NCI-H1417 treated with DMSO at 0.1 percent for 48 hours (cell line): ENCODE measurements at places on chromosomes 2 and 18.

- no peak for DNase-seq
These were observed 92.8 kb downstream of the RTN4 start for GRCh38 chr2:54957321-54957999.

DNA sequence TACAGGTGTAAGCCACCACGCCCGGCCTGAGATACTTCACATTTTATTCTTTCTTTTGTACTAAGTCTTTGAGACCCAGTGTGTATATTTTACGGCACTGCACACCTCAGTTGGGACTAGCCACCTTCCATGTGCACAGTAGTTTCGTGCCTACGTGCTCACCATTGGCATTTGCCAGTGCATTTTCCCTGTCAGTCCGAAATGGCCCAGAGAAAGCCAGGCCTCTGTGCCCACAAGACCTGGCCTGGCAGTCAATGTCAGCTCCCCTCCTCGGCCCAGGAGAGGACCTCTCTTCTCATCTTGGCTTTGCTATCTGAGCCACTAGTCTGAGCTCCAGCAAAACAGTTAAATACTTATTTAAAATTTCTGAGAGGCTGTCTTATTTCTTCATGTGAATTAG, 147.8 kb upstream of the KLHL29 start:
- no peak for DNase-seq

DNA sequence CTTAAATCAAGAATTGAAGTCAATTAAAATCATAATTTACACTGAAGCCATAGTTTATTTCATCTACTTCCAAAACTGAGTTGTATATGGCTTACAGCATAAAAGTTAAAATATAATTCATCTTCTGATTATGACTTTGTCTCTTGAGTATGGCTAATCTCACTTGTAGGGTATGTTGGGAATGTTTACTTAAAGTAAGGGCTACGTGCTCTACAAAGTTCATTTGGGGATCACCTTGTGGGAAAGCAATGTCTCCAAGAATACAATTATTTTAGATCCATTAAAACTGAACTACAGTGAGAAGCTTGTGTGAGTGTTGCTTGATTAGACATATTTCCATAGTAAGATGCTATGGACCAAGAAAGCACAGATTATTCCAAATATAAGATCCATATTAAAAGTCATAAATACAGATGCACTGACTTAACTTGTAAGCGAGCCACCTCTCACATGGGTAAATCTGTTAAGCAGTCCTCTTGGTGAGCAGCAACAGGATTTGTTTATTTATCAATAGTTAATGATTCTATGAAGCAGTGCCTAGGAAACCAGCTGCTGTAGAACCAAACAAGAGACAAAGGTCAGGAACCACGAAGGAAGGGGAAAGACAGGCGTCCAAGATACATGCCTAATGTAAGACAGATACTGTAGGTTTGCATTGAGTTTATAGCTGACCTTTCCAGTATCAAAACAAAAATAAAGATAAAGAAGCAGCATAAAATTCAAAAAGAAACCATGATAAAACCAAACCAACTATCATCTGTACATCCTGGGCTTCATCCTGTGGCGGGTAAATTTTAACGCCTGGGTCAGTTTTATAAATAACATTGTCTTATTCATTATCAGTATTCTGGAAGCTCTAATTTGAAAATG, 24.8 kb downstream of the DSG4 start:
- DNase-seq = no peak

- no peak for DNase-seq
These were observed 108.5 kb upstream of the COL3A1 start for GRCh38 chr2:188865681-188866080.

- no peak for DNase-seq
These were observed 78.0 kb upstream of the GALNT5 start for GRCh38 chr2:157179324-157180105.
